ENCODE measurements at places on chromosomes 11 and 22. TPM values are rescaled to one million over a fixed set of nuclear protein-coding genes. Genes with fewer than 3 reads are reported as not detected.

POTEH gene
- not detected for polyA plus RNA-seq

GPHA2 gene
- polyA plus RNA-seq = not detected

PELI3 gene
- 5.8 TPM for polyA plus RNA-seq

UBQLNL gene
- 0.22 TPM for polyA plus RNA-seq
